Stimulated activated CD4-positive, alpha-beta T cell treated with anti-CD3 and anti-CD28 coated beads, TNF-alpha, amount 100 ng/mL, for 4 hours (primary cell): ENCODE measurements at places on chromosomes 16 and 17.

DNA sequence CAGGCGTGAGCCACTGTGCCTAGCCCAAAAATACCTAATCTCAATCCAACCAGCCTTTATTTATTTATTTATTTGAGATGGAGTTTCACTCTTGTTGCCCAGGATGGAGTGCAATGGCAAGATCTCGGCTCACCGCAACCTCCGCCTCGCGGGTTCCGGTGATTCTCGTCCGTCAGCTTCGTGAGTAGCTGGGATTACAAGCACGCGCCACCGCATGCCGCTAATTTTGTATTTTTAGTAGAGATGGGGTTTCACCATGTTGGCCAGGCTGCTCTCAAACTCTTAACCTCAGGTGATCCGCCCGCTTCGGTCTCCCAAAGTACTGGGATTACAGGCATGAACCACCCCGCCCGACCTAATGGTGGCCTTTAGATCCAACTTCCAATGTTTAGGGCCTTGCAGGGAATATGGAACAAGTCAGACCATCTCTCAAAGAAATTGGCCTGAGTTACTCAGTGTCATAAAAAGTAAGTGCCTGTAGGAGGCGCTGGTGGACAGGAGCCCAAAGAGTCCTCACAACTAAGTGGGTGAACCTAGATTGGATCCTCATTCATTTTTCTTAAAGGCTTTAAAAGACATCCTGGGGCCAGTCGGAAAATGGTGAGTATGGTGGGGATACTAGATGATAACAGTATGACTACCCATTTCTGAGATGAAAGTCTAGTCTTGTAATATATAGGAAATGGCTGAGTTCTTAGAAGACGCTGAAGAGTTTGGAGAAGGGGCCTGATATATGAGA lies 4.6 kb downstream of the ZSCAN10 start:
- DNase-seq: no peak

DNA sequence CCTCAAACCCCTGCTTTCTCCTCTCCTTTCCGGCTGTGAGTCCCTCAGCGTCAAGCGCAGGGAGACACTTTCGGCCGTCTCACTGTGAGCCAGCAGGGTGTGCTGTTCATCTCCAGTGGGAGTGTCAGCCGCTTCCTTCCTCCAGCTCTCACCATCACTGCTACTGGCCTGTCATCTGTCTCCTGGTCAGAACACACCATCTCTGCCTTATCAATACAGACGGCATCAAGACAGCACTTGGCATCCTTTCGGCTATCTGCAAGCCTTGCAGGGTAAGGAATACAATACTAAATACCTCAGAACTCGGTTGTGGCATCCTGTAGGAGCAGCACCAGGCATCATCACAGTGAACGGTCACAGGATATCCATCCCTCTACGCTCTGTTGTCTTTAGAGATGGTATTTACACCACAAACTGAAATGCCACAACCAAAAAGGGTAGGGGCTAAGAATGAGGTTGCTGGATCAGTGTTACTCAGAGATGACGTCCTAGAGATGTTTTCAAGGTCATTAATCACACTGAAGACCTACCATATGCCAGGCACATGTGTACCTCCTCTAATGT lies 20.7 kb upstream of the CMTM4 start:
- no peak for DNase-seq

DNA sequence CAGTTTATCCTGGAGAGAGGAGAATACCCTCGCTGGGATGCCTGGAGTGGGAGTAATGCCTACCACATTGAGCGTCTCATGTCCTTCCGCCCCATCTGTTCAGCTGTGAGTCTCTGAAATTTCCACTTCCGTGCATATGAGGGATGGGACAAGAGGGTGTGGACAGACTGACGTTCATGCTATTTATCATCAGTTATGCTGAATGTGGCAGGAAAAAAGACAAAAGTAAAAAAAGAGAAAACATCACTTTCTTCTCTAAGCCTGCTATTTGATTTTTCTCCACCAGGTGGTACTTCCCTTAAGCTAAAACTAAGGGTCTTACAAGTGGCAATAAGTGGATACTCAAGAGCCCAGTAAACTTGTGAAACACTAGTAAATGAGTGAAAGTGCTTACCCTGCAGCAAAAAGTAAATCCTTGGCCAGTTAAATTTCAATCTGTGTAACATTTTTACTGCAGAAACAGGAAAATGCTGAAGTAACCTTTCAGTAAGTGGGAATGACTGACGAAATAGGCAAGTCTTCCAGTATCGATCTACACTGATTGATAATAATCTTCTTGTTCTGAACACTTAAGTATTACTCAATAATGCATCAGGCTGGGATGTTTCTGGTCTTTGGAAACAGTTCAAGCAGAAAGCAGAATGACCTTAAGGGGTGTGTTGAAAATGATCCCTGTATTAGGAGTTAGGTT lies 5.6 kb downstream of the CRYBA1 start:
- no peak for DNase-seq

DNA sequence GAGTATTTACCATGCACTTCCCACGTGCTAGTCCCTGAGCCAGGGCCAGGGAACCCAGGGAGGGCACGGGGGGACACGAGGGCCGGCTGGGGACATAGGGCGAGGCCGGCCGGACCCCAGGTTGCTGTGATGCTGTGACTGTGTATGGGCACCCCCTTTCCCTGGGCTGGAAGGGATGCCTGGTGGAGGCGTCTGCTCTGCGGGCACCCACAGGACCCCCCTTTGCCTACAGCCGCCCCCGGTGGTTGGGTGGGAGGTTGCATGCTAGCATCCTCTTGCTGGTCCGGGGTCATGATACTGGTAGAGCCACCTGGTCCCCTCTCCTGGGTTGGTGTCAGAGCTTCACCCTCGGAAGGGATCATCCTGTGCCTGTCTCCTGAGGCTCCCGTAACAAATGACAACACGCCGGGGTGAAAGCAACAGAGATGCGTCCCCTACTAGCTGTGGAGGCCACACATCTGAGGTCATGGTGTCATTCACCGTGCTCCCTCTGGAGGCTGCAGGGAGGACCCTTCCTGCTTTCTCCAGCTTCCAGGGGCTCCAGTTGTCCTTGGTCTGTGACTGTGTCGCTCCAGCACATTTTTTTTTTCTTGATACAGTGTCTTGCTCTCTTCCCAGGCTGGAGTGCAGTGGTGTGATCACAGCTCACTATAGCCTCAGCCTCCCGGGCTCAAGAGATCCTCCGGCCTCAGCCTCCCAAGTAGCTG lies 3.1 kb upstream of the CIAO3 start:
- no peak for DNase-seq

GRCh38 chr16:85720302-85720637 lies 30.6 kb downstream of the C16orf74 start:
- no peak for DNase-seq

DNA sequence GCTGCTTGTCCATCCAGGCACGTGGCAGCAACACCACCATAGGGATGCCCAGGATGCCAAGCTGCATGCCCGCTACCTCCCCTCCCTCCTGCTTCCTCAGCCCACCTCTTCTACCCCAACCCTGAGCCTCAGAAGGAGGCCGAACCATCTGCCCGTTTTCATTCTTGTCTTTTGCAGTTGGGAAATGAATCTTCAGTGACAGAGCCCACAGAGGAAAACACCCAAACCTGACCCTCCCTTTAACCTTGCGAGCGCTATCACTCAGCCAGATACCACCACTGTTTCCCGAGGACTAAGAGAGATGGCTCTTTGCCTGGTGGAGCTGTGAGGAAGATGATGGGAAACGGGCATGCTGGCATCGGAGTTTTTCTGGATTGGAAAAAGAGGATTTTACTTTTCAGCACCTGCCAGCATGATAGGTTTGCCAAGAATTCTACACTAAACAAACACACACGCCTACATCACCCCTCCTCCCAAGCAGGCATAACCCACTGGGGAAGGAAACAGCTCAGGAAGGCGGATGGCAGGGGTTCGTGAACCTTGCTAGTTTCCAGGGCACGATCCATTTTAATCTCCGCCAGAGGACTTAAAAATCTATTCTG lies 457.4 kb downstream of the SLC39A11 start:
- DNase-seq: no peak

DNA sequence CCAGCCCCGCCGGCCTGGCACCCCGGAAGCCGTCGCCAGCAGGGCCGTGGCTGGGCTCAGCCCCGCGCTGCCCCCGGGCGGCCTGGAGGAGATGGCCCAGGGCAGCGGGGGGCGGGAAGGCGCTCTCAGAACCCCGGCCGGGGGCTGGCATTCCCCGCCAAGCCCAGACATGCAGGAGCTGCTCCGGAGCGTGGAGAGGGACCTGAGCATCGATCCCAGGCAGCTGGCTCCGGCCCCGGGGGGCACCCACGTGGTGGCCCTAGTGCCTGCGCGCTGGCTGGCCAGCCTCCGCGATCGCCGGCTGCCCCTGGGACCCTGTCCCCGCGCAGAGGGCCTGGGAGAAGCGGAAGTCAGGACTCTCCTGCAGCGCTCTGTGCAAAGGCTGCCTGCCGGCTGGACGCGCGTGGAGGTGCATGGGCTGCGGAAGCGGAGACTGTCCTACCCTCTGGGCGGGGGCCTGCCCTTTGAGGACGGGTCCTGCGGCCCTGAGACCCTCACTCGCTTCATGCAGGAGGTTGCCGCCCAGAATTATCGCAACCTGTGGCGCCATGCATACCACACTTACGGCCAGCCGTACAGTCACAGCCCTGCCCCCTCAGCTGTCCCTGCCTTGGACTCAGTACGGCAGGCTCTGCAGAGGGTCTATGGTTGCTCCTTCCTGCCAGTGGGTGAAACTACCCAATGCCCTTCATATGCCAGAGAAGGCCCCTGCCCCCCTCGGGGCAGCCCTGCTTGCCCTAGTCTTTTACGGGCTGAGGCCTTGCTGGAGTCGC lies 551 bp downstream of the WDR81 start:
- no peak for DNase-seq

- DNase-seq: no peak
These were observed 19.9 kb downstream of the ARL4D start for GRCh38 chr17:43418441-43419374.

GRCh38 chr16:2002406-2003230 lies 7.0 kb downstream of the ZNF598 start:
- no peak for DNase-seq

- no peak for DNase-seq
These were observed 18.3 kb upstream of the COPRS start for GRCh38 chr17:31877341-31877740.

- no peak for DNase-seq
These were observed 5.6 kb upstream of the SLC6A4 start for GRCh38 chr17:30241051-30241450.

DNA sequence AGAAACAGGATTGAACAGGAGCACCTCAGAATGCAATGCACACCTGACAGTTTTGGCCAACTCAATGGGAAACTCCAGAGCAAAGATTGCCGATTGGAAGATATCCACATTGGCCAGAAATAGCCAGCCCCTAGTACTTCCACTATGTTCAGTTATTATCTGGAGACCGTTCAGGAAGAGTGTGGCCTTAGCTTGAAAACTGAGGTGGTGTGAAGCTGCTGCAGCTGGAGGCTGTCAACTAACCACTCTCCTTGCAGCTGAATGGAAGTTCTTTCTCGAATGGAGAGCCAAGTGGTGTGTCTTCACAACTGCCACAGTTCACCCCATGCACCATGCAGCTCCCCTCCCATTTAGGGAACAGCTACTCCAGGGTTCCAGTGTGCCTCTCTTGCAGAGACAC lies 61.9 kb upstream of the DHX40 start:
- DNase-seq: no peak
